NCI-H526 (cell line): ENCODE measurements at places on chromosomes 7 and 10.

DNA sequence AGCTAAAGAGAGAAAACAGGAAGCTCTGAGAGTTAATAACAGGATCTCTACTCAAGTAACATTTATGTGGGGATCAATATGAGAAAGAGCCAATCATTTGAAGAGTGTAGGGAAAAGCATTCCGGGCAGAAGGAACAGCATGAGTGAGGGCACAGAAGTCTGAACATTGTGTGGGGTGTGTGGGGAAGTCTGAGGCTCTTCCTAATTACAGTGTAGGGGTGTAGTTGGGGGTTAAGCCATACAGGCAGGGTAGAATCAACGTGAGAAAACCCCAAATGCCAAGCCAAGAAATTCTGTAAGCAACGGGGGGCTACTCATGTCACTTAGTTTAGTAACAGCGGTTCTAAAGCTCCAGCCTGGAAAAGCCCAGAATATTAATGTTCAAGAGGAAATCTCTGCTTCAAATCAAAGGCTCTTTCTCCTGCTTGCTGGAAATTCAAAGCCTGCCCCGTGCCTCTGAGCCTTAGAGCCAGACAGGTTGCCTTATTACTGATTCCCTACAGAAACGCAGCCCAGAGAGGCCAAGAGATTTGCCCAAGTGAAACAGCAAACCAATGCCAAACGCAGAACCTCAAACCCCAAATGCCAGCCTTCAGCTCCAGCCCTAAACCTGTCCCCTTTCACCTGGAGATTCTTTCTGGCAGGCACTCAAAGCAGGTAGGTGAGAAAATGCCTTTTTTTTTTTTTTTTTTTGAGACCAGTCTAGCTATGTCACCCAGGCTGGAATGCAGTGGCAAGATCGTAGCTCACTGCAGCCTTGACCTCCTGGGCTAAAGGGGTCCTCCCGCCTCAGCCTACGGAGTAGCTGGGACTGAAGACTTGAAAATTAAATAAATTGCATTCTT, 36.1 kb downstream of the DNAJB12 start:
- no peak for DNase-seq

GRCh38 chr7:129574487-129574886, 37.0 kb upstream of the NRF1 start:
- DNase-seq, result no peak

DNA sequence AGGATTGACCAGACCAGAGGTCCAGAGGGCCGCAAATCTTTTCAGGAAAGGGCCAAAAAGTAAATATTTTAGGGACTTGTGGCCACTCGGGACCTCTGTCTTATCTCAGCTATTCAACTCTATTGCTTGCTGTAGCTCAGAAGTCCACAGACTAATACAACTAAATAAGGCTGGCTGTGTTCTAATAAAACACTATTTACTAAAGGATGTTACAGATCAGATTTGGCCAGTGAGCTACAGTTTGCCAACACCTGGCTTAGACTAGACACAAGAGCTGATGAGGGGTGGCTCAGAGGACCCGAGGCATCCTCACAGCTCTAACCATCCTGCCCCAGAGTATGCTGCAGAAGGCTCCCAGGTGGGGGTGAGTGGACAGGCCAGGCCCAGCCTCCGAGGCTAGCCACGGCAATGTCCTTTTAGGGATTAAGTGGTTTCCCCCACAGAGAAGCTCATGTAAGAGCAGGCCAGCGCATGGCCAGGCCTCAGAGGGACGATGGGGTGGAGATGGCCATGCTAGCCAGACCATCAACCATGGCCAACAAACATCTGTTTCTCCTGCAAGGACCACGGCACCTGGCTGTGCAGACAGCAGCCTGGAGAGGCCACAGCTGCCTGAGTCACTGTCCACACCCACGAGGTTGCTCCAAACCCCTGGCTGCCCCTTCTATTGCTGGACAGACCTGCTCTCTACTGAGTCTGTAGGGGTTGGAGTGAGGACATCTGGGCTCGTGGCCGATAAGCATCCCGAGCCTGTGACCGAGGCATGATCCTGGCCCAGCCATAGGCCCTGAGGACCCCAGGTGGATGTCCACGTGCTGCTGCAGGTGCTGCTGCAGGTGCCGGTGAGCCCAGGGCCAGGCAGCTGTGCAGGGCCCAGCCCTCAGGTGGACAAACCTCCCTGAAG, 76.5 kb downstream of the AFAP1L2 start:
- DNase-seq, result no peak

- no peak for DNase-seq
These were observed 381.8 kb upstream of the SORCS1 start for GRCh38 chr10:107546284-107546683.

DNA sequence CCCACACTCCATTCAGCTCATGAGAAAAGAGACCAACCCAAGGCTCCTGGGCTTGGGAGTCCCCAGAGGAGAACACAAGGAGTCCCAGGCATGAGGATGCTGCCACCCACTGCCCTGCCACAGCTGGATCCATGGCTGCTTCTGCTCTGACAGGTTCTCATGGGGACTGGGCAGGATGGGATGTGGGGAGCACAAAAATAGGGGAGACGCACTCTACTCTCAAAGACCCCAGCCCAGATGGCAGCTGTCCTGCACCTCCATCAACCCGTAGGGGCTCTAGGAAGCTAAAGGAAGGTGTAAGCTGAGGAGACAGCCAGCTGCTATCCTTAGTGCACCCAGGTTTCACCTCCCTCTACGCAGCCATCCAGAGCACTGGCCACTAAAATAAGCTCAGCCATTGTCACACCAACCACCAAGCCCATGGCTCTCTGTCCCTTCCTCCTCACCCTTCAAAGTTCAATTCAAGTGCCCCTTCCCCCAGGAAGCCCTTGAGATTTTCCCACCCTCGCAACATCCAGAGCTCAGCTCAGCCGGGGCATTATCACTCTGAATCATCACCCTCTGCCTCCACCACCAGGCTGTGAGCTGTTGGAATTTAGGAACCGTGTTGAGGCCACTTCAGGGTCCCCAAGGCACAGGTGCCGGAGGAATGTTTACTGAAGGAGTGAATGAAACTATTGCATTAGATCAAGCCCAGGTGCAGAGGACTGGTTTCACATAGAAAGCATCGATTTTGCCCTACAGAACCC, 142.1 kb downstream of the GRID1 start:
- DNase-seq, result no peak

DNA sequence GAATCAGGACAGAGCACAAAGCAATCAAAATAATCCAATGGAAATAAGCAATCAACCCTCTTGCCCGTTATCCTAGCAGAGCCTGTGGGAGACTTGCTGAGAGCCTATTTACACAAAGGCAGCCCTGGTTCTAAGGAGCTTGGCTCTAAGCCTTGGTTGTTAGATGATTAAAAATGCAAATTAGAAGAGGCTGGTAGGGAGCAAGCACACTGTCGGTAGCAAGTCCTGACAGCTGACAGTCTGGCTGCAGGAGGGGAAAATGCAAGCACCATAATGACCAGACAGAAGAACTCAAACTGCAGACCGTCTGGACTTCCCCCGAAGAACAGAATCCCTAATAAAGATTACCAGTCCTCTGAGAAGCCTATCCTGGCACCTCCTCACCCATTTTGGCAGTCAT, 131.8 kb upstream of the CTTNBP2 start:
- DNase-seq, result peak; percentile 5

GRCh38 chr10:100072514-100072913, 9.2 kb downstream of the CPN1 start:
- DNase-seq, result no peak

GRCh38 chr10:125164421-125164820, 4.1 kb upstream of the CTBP2 start:
- DNase-seq, result no peak

DNA sequence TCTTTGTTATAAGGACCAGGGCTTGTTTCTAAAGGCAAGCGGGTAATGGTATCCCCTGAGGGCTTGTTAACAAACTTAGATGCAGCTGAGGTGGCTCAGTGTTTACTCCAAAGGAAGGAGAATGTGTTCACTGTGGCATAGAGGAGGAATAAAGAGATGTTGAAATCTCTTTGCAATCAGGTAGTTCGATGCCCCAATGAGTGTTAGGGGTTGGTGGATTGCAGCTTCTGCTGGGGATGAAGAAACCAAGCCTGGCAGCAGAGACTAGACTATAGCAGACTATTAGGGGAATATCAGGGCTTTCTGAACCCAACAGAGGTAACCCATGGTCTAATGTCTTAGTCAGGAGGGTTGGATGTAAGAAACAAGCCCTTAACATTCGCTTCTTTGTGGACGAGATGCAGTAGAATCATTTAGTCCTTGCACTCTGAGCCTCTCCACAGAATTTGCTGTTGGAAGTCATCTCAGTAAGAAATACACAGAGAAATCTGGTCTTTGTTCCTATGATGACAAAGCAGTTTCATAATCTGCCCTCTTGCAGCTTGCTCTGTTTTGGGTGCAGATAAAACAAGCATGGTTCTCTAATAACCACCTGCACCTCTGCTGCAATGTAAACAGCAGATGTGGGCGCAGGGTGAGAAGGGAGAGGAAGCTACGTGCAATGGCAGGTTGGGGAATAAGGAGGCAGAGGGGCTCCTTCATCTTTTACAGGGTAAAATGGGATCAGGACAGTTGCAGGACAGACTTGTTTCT, 108.6 kb downstream of the NRF1 start:
- no peak for DNase-seq

DNA sequence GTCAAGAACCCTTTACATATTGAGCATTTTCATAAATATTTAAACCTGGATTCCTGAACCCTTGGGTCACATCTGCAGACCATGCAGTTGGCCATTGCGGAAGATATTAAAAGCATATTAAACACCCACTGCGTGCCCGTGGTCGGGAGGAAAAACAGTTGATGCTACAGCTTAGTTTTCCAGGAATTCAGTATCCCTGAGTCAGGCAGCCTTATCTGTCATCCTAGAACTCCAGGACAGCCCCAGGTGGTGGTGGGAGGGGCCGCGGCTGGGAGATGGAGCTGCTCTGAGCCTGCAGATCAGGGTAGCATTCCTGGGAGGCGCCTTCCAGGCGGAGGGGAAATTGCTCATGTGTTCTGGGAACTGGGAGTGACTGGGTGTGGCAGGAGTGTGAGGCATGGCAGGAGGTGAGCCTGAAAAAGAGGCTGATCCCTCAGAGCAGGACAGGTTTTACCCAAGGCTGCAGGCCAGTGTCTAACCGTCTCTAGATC, 222.9 kb upstream of the SH2B2 start:
- DNase-seq, result peak; percentile 17

GRCh38 chr10:79245539-79246208, 101.6 kb upstream of the PPIF start:
- no peak for DNase-seq

DNA sequence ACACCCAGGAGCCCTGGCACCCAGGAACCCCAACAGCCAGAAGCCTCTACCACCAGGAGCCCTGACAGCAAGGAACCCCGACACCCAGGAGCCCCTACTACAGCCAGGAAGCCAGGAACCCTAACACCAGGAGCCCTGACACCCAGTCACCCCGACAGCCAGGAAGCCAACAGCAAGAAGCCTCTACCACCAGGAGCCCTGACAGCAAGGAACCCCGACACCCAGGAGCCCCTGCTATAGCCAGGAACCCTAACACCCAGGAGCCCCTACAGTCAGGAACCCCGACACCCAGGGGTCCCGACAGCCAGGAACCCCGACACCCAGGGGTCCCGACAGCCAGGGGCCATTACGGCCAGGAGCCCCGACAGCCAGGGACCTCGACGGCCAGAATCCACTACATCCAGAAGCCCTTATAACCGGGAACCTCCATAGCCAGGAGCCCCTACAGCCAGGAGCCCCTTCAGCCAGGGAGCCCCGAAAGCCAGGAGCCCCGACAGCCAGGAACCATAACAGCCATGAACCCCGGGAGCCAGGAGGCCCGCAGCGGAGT, 440 bp upstream of the GLRX3 start:
- DNase-seq, result no peak

DNA sequence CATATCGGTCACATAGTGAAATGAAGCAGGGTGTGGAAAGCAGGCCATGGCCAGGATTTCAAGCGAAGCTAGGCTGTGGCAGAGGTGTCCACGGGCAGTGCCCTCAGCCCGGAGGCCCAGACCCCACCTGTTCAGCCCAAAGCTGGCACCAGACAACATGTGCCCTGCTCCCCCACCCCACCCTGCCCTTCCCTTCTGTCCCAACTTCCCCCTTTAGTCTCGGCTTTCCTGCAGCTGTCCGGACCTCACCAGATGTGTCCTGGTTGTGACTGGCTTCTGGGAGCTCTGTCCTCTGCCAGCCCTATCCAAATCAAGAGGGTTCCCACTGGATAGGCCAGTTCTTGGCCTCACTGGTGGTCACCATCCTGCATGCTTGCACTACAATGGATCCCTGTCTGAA, 37.3 kb downstream of the ADAM12 start:
- no peak for DNase-seq

DNA sequence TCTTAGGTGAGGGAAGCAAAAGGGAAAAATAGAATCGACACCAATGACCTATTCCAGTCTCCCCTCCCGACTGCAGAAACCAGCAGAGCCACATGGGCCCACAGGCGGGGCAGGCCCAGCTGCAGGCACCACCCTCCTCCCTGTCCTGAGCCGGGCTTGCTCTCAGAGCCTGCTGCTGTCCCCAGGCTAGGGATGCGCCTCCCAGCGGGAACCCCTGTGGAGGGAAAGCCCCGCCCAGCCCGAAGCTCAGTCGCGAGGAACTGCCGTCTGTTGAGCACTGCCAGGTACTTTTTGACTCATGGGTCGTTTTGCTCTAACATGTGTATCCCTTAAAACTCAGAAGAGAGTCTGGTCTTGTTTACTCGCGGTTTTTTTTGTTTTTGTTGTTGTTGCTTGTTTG, 124.5 kb upstream of the RET start:
- DNase-seq, result peak; percentile 47

GRCh38 chr7:151664268-151664667, 144.6 kb upstream of the RHEB start:
- DNase-seq, result no peak
